ENCODE measurements at places on chromosomes 2 and 18.

DNA sequence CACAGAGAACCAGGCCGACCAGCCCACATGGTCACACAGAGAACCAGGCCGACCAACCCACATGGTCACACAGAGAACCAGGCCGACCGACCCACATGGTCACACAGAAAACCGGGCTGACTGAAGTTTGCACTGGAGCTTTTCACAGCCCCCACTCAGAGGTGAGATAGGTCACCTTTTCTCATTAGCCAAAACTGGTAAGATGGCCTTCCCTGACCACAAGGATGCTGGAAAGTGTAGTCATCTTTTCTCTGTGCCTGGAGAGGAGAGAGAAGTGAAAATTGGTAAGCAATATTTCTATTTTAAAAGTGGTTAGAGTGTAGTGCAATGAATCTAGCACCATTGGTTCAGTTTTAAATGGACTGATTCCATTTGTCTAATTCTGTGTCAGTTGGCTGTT is 247.1 kb downstream of the NEDD4L start:
- DNase-seq: no peak

- DNase-seq: no peak
These were observed 19.5 kb upstream of the GLS start for GRCh38 chr2:190860985-190861680.

DNA sequence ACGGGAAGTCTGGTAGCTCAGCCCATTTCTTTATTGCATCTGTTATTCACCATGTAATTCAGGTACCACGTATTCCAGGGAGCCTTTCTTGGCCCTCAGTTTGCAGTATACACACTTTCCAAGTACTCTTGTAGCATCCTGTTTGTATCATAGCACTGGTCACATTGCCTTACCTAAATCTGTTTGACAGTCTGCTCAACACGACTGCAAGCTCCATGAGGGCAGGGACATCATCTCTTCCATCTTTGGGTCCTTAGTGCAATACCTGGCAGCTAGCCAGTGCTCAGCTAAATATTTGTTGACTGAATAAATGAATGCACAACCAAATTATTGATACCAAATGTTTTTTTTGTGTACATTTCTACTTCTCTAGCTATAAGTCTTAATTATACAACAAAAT is 11.2 kb upstream of the IL18R1 start:
- DNase-seq: no peak

DNA sequence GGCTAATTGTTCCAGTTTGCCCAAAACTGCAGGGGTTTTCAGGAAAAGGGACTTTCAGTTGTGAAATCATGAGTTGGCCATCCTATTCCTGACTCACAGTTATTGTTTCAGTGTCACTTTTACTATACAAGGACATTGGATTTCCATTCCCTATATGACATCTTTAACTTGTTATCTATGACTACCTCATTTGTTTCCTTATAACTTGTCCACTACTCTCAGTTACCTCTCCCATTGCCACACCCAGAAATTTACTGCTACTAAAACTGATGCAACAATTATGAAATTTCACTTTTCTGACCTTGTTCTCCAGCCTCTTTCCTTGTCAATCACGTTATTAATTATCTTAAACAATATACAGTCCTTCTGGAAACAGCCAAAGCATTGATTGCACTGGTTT is 116.5 kb upstream of the ZNF804A start:
- DNase-seq: no peak

Measured in posterior cingulate gyrus (tissue), 11 donors.